T1000 (cell line): ENCODE measurements at places on chromosomes 5 and 9.
A peak's percentile ranks its signal among the peaks of the same experiment; 100 is the strongest.

GRCh38 chr9:20921362-20921761, 110.1 kb downstream of the HACD4 start:
- DNase-seq: no peak

DNA sequence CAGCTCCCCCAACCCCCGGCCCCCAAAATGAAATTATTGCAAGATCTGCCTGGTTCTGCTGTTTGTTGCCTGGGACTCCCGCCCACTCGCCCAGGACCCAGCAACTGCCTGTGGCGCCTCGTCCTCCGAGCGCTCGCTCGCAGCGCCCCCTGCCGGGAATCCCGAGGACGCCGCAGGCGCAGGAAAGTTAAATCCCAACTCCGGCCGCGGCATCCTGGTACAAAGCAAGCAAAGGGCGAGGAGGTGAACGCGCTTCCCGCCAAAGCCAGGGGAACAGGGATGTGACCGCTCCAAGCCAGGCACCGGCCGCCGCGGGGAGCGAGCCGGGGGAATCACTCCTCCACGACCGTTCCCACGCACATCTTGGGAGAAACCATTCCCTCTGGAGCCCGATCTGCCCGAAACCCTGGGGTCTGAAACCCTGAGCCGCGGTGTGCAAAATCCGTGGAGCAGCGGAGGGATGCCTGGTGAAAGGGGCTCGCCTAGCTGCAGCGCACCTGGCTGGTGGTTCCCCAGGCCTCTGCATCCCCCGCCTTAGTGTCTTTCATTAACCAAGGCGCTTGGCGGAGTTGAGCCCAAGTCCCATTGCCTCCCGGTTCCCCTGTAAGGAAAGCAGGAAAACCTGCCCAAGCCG, 1.3 kb downstream of the SEMA5A start:
- peak; percentile 78 for DNase-seq

DNA sequence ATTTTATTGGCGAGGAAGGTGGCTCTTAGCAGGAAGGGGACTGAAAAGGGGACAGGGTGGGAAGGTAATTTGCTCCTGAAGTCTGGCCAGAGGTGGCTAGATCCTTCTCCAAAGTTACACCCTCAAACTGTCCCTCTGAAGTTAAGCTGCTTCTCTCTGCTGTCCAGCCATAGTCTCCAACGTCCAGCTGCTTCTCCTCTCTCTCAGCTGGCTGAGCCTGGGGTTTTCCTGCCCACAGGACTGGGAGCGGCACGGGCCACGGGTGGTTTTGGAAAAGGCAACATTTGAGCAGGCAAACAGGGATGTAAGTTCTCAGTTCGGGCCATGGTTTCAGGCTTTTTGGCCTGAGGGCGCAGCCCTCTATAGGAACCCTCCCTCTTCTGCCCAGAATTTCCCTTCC, 128.3 kb downstream of the YIPF5 start:
- no peak for DNase-seq

GRCh38 chr9:98923451-98924123, 20.1 kb upstream of the COL15A1 start:
- no peak for DNase-seq

DNA sequence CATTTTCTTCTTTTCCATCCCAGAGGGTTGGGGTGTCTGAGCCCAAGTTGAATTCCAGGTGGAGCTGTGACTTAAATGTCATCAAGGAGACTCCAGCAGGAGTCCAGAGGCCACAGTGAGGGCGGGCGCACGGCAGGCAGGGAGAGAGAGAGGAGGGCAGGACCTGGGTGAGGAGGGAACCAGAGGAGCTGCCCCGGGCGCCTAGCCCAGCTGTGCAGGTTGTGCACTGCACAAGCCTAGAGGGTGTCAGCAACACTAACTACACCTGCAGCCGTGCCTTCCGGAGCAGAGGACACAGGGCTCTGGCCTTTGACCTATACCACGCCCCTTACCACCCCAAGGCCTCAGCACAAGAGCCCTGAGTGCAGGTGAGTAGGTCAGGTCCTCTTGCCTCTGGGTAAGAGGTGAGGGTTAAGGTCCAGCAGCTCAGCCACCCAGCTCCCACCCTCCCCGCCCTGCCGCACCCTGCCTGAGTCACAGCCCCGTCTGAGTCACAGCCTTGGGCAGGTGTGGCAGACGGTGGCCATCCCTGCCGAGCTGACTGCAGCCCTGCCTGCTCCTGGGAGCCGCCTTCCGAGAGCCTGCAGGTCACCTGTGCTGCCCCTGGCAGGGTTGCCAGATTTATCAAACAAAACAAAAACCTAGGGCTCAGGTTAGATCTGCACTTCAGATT, 6.4 kb upstream of the AGPAT2 start:
- DNase-seq: no peak
